ENCODE measurements at places on chromosomes 4 and X.
A peak's percentile ranks its signal among the peaks of the same experiment; 100 is the strongest.

DNA sequence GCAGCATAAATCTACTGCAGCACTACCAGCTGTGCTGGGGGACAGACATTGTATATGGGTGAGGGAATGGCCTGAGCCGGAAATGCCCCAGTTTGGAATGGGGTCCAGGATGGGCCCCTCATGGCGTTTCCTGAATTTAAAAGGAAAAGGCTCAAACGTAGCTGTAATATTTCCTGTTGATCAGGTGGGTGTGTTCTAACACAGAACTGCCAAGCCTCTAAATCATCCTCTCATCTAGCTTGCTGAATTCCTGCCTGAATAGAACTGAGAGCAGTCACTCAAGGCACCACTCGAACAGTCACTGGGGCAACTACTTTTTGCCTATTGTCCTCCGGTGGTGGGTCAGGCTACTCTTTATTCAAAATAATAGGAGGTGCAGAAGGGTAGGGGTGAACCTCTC is 28.7 kb downstream of the ADH6 start:
- no peak for DNase-seq

DNA sequence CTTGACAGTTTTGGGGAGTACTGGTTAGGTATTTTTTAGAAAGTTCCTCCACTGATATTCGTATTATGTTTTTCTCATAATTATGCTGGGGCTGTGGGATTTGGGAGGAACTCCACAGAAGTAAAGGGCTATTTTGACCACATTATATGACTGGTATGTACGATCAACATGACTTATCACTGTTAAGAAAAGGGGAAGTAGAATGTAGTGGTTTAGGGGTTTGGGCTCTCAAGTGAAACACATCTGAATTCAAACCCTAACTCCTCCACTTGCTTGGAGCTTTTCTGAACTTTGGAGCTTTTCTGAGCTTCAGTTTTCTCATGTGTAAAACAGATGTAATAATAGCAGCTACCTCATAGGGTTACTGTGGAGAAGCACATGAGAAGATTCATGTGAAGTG is 96.4 kb upstream of the C1GALT1C1 start:
- no peak for DNase-seq

DNA sequence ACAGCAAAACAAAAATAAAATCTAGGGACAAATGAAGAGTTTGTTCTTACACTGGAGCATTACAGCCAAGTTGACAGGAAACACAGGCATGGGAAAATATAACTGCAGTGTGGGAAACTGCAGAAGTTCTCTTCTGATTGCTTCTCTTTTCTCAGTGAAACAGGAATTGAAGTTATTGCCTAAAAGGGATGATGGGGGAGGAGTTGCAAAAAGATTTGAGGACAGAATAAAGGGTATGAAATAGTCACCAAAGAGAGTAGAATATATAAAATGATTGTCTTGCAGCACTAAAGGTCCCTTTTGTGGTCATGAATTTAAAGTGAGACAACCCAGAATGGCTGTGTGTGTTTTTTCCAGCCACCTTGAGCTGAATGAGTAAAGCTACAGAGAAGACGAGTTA is 103.7 kb downstream of the JADE1 start:
- no peak for DNase-seq

GRCh38 chr4:56731857-56732256 is 50.8 kb upstream of the HOPX start:
- DNase-seq = peak; percentile 52

DNA sequence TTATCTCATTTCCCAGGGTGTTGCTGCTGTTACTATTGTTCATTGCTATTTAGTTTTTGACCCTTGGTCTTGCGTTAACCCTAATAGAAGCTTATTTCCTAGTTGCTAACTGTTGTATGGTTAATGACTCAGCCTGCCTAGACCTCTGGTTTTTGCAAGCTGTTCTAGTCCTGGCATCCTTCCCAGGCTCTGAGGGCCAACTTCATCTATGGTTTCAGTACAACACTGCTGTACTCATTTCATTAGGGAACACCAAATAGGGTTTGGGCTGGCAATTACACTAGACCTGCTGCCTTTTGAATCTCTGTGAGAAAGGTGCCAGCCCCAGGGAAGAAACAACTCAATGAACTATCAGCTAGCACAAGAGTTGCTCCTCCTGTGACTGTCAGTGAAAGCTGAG is 59.6 kb downstream of the DCX start:
- peak; percentile 59 for DNase-seq

DNA sequence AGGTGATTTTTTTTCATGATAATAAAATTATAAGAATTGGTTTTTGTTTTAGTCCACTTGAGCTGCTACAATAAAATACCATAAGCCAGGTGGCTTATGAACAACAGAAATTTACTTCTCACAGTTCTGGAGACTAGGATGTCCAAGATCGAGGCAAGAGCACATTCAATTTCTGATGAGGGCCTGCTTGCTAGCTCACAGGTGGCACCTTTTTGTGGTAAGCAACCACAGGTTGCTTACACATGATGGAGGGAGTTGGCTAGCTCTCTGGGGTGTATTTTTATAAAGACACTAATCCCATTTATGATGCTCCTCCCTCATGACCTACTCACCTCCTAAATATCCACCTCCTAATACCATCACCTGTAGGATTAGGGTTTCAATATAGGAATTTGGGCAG is 1248.5 kb upstream of the TENM3 start:
- no peak for DNase-seq

DNA sequence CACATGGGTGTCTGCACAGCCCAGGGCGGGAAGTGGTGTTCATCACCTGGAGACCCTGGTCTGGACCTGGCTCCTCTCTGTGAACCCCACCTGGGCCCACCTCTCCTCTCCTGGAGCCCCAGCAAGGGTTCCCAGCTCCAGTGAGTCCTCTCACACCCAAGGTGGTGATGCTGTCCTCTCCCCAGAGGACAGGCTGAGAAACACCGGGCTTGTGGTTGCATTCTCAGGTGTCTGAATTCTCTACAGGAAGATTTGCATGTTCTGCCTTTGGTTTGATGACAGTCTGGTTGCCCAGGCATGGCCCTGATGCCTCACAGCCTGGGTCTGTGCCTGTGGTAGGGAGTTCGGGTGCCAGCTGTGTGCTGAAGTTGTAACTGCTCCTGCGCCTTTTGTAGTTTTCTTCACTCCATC is 3.8 kb downstream of the MAEA start:
- peak; percentile 23 for DNase-seq

DNA sequence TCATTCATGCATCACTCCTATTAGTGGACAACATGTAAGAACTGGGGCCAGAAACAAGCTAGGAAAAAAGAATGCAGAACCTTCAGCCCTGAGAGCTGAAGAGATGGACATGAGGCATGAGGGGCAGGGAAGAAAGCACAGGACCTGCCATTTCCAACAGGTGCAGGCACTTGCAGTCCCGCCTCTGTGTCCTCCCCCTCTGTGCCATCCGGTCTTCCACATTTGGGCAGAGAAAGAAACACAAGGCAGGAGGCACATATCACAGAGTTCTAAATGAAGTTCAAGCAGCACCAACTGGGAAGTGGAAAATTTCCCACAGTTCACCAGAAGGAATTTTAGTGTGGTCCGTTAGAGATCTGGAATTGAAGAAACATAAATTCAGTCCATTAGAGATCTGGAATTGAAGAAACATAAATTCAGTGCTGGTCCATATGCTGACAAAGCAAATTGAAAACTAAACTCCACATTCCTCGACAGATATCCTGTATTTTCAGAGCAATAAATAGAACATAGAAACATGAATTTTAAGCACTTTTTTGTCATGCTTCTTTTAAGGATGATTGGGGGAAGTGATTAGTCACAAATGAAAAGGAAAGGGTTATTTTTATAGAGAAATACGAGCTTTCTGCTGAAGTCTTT is 57.2 kb upstream of the DAPP1 start:
- no peak for DNase-seq

DNA sequence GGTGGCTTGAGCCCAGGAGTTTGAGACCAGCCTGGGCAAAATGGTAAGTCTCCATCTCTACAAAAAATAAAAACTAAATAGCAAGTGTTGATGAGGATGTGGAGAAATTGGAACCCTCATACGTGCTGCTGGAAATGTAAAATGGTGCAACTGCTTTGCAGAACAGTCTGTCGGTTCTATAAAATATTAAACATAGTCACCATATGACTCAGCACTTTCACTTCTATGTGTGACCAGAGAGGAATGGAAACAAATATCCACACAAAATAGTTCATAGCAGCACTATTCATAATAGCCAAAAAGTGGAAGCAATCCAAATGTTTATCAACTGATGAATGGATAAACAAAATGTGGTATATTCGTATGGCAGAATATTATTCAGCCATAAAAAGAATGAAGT is 60.8 kb upstream of the FMR1 start:
- no peak for DNase-seq

GRCh38 chrX:9401051-9401450 is 63.8 kb upstream of the TBL1X start:
- DNase-seq = no peak

DNA sequence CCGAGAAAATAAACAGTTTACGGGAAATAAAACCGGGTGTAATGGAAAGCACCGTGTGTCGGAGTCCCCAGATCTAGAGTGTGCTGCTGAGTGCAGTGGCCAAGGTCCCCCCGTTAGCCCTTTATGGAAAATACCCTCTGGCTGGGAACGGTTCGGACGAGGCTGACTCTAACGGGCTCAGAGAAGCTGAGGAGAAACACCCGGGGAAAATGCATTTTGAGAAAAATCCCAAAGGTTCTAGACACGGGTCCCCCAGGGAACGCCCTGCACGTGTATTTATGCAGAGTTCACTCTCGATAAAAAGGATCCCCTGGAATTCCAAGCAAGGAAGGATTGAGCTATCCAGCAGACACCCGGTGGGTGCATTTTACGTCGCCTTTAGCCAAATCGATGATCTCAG is 177.2 kb downstream of the CRLF2 start:
- DNase-seq = no peak

DNA sequence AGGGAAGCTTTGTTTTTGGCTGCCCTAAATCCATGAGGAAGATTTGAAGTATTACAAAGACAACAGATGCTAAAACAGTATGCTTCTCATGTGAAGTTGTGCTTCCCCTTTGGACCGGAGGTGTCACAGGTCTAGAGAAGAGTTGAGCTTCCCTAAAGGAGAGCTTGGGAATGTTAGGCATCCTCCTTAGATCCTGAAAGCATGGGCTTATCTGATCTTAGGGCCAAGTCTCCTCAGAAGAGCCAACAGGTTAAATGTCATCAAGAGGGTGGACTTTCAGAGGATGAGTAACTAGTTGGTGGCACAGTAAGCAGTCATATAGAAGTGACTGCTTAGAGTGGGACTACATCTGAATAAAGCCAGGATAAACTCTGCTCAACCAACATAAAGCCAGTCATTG is 205.4 kb downstream of the RPA4 start:
- DNase-seq = no peak

DNA sequence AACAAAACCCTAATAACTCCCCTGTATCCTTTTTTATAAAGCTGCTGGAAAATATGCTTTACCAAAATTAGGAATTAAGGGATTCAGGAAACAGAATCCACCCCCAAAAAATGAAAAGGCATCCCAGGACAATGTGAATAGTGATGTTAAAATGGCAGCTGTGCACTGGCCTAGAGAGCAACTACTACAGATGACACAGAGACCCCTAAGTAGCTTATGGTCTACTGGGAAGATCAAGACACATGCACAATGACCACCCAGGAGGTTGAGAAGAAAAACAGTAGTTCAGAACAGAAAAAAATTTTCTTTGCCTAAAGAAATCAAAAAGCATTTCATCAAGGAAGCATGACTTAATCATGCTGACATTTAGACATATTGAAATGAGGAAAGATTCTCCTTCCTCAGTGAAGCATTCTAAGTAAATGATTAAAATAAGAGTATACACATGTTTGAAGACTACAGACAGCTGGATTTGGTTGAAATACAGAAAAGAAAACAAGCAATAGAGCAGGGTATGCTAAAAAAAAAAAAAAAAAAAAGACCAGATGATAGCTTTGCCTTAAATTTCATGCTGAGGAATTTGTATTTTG is 117.3 kb downstream of the WDFY3 start:
- DNase-seq = no peak

GRCh38 chr4:146110871-146111485 is 64.5 kb upstream of the LSM6 start:
- no peak for DNase-seq

- no peak for DNase-seq
Observed at GRCh38 chr4:120977435-120977997, 55.0 kb upstream of the PRDM5 start.

DNA sequence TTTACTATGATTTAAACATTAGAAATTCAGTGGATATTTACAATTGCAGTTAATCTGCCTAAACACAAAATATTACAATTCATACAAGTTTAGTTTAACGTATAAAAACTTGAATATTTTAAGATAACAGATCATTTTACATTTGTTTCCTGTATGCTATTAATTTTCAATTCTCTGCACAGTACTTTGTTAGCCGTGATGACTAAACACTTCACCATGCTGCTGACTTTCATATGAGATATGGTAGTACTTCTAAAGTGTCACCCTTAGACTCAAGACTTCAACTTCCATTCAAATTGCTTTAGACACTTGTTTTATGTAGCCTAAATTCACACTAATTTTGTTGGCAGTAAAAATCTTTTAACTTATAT is 1646.4 kb upstream of the ADGRL3 start:
- no peak for DNase-seq

GRCh38 chr4:47074816-47075215 is 43.4 kb downstream of the GABRB1 start:
- no peak for DNase-seq

DNA sequence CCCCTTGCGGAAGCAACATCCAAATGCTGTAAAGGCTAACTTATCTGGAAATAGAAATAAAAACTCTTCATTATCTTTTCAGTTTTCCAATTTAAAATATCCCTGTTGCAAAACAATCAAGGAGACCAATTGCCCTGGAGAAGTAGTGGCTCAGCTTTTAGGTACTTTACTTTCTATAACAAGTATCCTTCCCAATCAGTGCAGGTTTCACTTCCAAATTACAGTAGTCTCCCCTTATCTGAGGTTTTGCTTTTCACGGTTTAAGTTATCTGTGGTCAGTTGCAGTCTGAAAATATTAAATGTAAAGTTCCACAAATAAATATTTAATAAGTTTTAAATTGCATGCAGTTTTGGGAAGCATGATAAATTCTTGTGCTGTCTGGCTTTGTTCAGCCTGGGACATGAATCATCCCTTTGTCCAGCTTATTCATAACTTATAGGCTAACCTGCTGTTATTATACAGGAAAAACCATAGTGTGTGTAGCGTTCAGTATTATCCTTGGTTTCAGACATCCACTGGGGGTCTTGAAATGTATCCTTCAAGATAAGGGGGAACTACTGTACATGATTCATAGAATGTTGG is 973.1 kb upstream of the GRID2 start:
- no peak for DNase-seq

- DNase-seq = no peak
Observed at GRCh38 chrX:10360116-10360515, 203.3 kb downstream of the CLCN4 start.

- no peak for DNase-seq
Observed at GRCh38 chrX:52988985-52989917, 30.9 kb upstream of the FAM156A start.

GRCh38 chr4:164725066-164725465 is 28.9 kb upstream of the SMIM31 start:
- DNase-seq = no peak

DNA sequence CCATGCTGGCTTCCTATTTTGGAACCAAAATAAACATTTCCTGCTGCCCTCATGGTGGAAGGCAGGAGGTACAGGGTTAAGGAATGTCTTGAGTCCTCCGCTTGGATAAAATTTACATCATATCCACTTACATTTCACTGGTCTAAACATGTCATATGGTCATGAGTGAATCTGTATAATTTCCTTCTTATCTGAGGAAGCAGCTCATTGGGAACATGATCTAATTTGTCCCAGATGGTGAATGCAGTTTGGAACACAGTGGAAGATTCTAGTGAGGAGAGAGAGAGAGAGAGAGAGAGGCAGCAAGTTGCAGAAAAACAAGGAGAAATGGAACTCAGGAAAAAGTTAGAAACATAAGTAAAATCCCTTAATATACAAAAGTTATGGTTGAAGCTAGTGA is 46.8 kb downstream of the MXRA5 start:
- no peak for DNase-seq

Measured in left colon (tissue), 2 donors.